Cerebellum (tissue), 4 donors: ENCODE measurements at places on chromosomes 3 and 15. TPM values are rescaled to one million over a fixed set of nuclear protein-coding genes. Genes with fewer than 3 reads are reported as not detected.
A peak's percentile ranks its signal among the peaks of the same experiment; 100 is the strongest.

Gene FBXL2
- 62.3 TPM for total RNA-seq

Gene FRMD4B
- total RNA-seq, result 37.7 TPM

Gene C2CD4B
- total RNA-seq, result 2.0 TPM

Gene RPL22L1
- 15.5 TPM for total RNA-seq

Gene GOLGA8S
- total RNA-seq, result 0.18 TPM

GRCh38 chr15:27481768-27482167 lies 510.8 kb downstream of the GABRG3 start:
- no peak for DNase-seq

- DNase-seq, result no peak
These were observed 305.8 kb upstream of the THBS1 start for GRCh38 chr15:39275066-39275465.

DNA sequence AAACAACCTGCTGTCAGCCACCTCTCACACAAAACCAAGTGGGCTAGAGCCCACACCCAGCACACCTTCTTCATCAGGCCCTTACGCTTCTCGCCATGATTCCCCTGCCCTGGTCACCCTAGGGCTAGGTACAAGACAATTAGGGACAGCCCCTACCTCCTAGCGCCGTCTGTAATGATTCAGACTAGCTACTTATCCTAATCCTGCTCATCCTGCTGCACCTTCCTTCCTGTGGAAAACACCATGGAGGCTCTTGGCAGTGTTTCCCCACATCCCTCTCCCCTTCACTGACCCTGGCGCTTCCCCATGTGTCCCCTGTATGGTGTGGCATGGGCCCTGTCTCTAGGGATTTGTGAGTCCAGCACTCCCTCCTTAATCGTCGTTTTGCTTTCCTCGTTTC lies 39.6 kb upstream of the ICE2 start:
- no peak for DNase-seq

DNA sequence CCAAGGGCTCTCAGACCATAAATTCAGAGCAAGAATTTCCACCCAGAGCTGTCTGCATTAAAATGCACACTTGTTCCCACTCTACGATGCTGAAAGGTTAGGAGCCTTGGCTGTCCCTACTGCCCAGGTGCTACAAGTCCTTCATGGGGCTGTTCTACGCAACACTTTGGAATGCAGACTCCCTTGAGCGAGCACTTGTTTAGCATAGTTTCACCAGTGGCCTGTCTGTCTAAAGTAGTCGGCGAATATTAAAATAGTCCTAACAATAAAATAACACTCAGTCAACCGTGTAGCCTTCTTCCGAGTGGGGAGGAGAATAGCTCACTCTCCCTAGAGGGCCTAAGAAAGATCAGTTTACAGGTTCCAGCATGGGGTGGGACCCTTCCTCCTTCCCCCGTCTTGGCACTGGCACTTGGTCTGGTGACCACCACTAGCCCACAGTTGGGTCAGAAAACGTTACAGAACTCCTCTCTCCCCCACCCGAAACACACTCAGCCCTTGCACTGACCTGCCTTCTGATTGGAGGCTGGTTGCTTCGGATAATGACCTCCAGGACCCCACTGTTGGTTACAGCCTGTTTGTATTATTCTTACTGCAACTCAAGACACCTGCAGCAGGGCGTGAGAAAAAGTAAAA lies at the start of gene CLDN16:
Gene CLDN16, plus strand, starts transcription at position 586 of the 636 bp plus-strand sequence. CDS start 167 bp downstream, outside the sequence.
- DNase-seq, result no peak

- DNase-seq, result no peak
These were observed 7.1 kb upstream of the HDAC11 start for GRCh38 chr3:13473020-13473419.

DNA sequence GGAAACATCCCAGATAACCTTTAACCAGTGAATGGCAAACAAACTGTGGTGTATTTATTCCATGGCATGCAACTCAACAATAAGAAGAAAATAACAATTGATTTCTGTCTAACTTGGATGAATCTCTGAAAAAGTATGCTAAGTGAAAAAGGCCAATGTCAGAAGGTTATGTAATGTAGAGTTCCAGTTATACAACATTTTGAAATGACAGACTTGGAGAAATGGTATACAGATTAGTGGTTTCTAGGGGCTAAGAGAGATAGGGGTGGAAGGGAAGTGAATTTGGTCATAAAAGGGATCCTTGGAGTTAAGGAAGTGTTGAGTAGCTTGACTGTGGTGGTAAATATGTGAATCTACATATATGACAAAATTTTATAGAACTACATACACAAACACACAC lies 269.4 kb upstream of the SUCLG2 start:
- no peak for DNase-seq

DNA sequence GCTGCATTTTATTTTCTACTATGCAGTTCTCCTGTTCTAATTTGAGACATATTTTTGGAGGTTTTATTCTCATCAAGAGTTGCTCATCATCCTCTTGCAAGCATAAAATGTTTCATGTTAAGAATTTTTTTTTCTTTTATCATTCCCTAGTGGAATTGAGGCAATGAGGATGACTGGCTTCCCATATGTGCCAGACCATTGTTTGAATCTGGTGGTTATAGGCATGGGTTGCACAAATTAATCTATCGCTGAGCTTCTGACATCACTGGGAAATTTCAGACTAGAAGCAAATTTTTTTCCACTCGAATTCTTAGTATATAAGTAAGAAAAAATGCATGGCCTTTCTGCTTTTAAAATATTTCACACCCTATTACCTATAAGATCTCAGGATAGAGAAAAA lies 279.1 kb upstream of the PLSCR5 start:
- DNase-seq, result no peak

DNA sequence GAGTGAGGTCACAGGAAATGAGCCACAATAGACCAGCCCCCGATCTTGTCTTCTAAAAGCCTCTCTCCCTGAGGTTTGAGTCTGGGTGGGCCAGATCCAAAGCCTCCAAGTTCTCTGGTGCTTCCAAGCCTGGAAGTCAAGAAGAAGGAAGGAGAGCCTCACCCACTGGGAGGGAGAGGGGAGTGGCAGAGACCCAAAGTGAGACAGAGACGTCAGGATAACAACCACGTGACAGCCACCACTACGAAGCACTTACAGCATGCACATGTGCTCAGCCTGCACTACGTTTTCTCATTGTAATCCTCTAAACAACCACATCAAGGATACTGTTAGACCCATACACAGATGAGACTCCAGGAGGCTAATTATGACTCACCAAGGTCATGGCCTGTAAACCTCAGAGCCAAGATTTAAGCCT lies 197.3 kb upstream of the LINGO1 start:
- DNase-seq, result no peak

DNA sequence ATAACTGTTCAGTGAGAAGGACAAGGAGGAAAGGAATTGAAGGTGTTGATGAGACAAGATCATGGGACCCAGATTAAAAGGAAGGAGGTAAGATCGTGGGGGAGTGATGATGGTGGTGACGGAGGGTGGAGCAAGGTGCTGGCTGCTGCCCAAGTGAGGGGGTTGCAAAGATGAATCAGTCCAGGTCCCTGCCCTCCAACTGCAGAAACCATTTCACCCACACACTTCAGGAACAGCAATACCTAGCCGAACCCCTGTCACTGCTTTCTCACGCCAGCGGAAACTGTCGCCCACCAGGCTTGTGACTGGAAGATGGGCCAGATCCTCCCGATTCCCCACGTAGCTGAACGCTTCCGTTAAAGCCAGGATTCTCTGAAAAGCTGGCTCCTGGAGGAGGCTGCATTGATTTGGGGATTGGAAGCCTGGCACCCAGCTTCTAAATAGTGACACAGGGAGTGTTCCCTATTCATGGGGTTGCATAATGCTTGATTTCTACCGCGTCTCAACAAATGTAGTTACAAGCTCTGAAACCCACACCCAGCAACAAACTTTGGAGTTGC lies 3.2 kb upstream of the LSG1 start:
- DNase-seq, result no peak

DNA sequence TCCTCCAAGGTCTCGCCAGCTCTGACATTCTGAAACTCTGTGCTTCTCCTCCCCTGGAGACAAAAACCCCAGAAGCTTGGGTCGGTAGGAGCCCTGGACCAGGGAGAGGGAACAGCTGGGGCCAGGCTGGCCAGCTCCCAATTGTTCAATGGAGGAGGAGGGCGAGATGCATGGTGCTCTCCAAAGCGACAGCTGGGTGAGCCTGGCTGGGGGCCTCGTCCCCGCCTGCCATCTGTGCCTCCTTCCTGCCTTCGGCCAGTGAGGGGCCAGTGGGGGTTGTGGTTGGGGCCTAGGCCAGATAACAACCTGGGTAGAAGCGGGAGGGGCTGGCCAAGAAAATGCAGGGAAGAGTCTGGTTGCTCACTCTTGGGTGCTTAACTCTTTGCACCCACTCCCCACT lies 79.4 kb downstream of the CORO2B start:
- DNase-seq, result peak; percentile 62

- DNase-seq, result no peak
These were observed 53.8 kb upstream of the TPM1 start for GRCh38 chr15:62988701-62989100.

- no peak for DNase-seq
These were observed 39.3 kb downstream of the NKIRAS1 start for GRCh38 chr3:23877329-23877980.

GRCh38 chr3:21944251-21944650 lies 193.2 kb upstream of the ZNF385D start:
- no peak for DNase-seq

- DNase-seq, result no peak
These were observed 165.5 kb upstream of the LRRN1 start for GRCh38 chr3:3633761-3634160.

- DNase-seq, result no peak
These were observed 23.0 kb downstream of the TPM1 start for GRCh38 chr15:63065262-63066221.

DNA sequence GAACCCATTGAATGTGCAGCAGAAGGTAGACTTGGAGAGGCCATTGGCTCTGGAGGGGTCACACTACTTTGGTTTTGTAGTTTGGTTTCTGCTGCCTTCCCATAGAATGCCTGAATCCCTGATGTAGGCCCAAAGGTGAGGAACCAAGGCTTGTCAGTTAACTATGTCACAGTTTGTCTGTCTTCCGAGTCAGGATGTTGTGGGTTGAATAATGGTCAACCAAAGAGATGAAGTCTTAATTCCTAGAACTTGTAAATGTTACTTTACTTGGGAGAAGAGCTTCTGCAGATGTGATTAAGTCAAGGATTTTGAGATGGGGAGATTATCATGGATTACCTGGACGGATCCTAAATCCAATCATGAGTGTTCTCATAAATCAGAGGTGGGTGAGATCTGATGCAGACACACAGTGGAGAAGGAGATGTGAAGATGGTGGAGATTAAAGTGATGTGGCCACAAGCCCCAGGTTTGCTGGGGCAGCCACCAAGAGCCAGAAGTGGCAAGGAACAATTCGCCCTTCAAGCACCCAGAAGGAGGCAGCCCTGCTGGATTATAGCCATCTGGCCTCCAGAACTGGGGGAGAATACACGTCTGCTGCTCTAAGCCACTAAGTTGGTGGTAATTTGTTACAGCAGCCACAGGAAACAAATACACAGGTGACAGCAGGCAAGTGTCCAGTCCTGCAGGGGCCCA lies 2.3 kb upstream of the CCR8 start:
- no peak for DNase-seq

- peak; percentile 19 for DNase-seq
These were observed 47.6 kb downstream of the PSMD6 start for GRCh38 chr3:63975723-63976122.

DNA sequence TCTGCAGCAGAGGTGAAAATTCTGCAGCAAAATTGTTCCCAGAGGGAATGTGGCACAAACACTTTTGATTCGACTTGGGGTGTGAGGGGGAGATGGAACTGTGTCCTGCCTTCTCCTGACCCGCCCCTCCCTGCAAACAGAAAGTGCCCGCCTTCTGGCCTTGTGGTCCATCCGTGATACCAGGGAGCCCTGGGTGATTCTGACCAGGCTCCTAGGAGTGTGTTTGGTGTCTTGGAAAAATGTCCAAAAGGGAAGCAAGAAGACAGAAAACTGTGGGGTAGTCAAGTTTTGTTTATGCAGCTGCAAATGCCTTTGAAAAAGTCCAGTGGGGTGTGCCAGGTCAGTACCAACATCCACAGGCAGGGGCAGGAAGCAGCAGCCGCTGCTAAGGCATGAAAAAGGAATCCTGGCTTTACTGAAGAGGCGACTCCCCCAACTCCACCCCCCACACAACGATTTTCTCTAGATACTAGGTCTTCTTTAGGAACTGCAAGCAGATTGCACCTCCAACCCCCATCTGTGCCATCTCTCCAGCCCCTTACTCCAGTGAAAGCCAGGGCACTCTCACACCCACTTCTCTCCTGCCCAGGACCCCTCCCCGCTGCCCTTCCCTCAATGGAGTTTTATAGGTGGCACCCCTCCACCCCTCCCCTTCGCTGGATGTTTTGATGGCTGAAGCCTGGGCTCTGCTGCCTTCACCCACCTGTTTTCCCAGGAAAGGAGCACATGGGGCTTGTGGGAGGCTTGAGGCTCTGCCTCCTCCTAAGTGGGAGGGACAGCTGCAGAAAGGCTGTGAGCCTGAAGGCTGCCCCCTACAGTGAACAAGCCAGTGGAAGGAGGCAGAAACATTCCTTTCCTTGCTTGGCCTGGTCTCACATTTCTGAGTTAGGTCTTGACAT lies 82.4 kb upstream of the HERC1 start:
- no peak for DNase-seq

- DNase-seq, result no peak
These were observed 61.2 kb downstream of the PEAK1 start for GRCh38 chr15:77358545-77359240.

- no peak for DNase-seq
These were observed 166.3 kb upstream of the CHRM5 start for GRCh38 chr15:33801954-33802353.

DNA sequence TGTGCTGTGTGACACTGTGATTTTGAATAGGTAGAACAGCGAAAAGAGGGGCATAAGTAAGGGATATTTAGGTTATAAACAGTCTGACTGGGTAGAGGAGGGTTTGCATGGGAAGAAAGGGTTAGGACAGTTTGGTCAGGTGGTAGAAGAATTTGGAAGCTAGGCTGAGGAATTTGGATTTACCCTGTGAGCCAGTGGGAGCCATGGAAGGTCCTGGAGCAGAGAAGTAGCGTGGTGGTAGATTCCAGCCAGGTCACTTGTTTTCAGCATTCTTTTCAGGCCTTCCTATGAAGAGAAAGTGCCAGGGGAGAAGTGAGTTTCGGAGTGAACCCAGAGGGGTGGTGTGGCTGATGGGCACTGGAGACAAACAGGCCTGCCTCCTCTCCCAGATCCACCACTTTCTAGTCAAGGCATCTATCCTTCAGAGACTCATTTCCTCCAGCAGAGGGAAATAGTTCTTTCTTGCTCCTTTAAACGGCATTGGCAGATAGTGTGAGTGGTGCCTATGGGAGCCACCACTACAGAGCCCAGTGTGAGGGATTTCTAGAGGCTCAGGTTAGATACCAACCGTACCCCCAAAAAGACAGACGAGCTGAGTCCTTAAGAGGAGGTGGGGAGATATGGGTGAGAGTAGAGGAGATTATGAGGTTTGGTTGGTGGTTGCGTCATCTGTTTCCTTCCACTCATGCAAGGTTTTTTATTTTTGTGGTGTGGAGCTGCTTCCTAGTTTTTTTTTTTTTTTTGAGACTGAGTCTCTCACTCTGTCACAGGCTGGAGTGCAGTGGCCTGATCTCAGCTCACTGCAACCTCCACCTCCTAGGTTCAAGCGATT lies 21.2 kb downstream of the PXK start:
- DNase-seq, result no peak
